ENCODE measurements at places on chromosomes 12 and 14.

DNA sequence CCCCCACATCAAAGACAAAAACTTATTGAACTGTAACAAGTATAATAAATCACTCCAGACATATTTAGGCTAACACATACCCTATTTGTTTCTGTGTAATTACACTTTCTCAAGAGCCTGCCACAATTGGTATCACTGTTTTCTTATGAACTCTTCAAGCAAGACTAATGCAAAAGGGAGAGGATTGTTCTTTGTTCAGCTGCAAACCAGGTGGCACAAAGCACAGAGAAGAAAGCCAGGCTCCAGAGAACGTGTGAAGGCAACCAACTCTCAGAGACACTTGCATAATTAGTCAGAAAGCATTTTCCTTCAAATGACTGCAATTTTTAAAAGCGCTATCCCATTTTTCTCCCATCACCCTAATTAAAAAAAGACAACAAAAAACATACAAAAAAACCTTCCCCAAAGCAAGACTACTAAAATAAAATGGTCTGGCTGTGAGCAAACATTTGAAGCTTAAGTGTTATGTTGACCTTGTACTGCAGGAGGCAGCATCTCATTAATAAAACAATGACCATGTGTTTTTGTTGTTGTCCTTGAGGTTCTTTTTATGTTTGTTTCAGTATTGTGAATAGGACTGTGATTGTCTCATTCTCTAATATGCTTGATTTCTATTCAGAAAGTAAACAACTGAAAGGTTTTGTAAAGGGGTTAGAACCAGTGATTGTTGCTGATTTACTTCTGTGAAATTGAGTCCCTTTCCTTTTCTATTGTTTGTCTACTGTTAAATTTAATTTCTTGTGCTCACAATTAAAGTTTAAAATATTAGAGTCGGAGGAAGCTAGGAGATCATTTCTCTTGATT, 452.7 kb upstream of the PDE3A start:
- no peak for DNase-seq

DNA sequence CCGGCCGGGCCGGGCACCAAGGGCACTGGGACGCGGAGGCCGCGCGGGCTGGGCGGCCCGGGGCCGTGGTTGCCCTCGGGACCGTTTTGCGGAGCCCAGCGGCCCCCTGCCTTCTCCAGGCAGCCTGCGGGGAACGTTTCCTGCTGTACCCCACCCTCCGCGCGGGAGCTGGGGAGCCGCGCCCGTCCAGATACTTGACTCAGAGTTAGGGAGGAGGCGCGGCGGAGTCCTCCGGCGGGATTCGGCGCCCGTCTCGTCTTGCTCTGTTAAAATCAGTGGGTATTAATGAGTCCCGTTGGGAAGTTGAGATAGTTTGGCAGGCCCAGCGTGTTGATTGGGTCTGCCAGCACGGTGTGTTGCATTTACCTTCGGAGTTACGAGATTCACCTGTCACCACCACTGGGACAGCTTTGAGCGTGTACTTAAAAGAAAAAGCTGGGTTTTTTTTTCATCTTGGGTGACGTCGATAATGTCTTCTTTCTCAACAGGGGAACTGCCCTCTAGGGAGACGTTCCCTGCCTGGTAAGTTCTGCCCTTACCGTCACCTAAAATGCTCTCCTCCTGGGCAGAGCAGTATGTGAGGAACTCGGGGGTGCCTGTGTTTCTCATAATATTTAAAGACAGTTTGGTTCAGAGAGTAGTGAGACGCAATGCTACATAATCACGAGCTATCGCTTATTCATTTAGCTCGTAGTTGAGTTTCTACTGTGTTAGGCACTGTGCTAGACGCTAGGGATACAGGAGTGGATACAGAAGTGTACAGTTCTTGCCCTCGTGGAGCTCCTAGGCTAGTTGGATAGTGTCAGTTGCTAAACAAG, 596 bp downstream of the DLST start:
- DNase-seq, result peak; percentile 64

DNA sequence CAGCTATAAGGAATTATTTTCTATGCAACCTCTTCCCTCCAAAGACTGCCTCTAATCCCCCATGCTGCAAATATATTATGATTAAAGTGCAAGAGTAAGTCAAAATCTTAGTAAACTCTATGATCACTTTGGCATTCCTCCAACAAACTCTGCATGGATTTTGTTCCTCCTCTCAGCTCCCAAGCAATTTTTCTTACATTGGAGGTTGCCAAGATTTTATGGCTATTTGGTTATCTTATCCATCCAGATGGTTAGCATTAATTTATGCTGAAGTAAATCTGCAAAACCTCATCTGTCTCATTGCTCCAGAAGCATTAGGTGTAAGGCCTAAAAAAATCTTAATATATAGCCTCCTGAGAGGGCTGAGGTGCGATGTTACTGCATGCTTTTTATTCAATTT, 228.1 kb downstream of the CHST11 start:
- no peak for DNase-seq

GRCh38 chr12:89663577-89664357, 44.9 kb downstream of the ATP2B1 start:
- DNase-seq, result peak; percentile 6

GRCh38 chr12:54606556-54606955, 18.1 kb upstream of the PPP1R1A start:
- no peak for DNase-seq

DNA sequence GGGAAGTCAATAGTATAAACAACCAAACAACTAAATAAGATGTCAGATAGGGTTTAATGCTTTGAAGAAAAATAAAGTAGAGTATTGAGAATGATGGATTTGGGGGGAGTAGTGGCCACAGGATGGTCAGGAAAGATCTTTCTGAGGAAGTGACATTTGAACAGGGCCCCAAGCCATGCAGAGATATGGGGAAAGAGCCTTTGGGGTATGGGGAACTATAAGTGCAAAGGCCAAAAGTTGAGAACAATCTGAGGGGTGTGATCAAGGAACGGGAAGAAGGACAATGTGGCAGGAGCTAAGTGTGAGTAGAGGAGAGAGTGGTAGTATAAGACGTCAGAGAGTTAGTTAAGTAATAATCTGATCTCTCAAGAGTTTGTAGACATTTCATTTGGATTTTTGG, 1.3 kb downstream of the MRPS35 start:
- no peak for DNase-seq

- DNase-seq, result no peak
These were observed 1.4 kb downstream of the EEA1 start for GRCh38 chr12:92927436-92928281.

DNA sequence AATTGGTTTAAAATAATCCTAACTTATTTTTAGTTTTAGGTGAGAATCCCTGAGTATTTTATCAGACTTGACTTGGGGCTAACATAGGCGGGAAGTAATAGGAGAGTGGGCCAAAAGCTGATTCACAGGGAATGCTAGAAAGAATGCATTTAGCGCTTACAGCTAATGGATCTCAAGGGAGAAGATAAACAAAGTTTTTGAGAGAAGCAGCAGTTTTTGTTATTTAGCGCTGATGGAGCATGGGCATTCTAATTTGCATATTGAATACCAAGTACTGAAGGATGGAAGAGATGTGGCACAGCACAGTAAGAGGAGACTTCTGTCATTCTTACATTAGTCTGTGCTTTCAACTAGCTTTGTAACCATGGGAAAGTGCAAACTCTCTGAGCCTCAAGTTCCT, 436.0 kb upstream of the FBXO33 start:
- DNase-seq, result no peak

DNA sequence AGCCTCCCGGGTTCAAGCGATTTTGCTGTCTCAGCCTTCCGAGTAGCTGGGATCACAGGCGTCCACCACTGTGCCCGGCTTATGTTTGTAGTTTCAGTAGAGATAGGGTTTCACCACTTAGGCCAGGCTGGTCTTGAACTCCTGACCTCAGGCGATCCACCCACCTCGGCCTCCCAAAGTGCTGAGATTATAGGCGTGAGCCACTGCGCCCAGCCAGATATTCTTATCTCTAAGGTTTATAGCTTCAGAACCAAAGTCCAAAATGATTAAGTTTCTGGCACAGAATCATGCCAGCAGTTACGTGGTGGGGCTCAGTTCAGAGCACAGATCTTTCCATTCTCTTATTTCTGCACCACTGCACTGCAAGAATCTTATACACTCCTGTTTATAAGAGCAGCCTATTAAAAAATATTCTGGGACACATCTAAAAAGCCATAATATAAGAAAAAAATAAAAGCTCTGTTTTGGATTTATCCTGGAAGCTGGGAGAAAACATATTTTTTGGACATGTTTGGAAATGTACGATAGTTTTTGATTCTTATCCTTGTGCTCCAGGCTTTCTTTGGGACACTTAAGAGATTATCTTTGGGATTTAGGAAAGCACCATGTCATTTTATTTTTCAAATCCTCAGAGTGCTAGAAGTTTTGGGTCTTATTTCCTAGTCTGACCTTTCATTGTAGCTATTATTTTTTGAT, 129.6 kb downstream of the LMNTD1 start:
- DNase-seq, result no peak

DNA sequence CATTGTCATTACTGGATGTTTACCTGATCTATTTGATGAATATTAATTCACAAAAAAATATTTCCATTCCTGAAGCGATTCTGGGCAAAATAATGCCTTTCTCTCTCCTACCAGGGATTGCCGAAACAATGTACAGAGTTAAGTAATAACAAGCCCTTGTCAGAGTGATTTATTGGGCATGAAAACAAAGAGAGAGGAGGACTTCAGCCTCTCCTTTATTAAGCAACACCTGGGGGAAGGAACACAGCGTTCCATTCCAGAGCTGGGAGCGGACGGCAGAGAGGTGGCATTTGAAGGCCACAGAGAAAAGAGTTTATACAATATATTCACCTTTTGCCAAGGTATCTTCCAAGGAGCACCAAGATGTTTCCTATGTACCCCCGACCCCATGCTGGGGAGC, 165.8 kb downstream of the KSR2 start:
- no peak for DNase-seq

DNA sequence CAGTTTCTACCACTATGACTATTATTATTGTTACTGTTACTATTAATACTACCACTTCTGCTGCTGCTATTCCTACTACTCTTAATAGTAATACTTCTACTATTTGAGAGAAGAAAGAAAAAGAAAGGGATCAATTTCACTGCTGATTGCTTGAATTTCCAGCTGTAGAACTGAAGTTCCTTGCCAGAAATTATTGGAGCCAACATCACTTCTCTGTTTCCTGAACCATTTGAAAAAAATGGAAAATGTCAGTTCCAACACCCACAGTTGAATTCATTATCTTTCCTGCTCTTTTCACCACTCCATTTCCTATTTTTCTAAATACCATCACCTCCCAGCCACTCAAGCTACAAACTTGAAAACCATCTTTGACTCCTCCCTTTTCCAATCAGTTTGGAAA, 54.1 kb upstream of the PIK3C2G start:
- DNase-seq, result no peak

GRCh38 chr12:100668945-100669536, 95.6 kb downstream of the GAS2L3 start:
- peak; percentile 57 for DNase-seq

DNA sequence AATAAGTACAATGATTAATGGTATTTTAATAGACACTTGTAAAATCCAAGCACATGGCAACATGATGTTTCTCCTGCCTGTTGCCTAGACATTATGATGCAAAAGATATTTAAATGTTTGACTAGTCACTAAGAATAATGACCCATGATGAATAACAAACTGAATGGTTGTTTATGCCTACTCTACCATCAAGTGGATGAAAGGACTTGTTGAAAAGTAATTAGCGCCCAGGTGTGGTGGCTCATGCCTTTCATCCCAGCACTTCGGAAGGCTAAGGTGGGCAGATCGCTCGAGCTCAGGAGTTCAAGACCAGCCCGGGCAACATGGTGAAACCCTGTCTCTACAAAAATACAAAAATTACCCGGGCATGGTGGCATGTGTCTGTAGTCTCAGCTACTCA, 30.7 kb downstream of the KIF21A start:
- DNase-seq, result no peak

- no peak for DNase-seq
These were observed 179.2 kb downstream of the PTPN11 start for GRCh38 chr12:112597986-112598385.

DNA sequence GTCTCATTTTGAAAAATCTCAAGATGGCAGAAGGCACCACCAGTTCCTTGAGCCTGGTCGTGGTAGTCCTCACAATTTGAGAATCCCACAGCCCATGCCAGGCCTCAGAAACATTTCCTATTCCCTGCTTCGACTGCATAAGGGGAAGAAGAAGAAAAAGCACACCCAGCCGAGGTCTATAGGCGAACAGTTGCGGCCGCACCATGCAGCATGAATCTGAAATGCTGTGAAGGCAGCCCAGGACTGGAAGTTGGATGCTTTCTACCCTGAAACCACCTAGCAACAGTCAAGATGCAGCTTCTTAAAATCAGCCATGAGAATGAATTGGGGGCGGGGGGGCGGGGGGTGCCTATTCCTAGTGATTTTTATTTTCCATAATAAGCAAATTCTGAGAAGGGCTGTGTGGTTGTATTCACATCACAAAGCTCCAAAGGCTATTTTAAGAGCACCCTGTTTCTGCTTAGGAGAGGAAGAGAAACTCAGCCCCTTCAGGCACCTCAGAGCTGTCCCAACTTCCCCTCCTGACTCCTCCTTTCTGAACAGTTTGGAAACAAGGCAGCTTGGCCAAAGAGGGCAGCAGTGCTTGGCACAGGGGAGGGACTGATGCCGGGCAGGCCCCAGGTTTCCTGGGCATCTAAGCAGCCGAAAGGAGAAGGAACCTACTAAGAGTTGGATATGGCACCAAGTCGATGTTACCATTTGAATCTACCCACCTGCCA, 172.5 kb upstream of the FOXN3 start:
- peak; percentile 73 for DNase-seq

DNA sequence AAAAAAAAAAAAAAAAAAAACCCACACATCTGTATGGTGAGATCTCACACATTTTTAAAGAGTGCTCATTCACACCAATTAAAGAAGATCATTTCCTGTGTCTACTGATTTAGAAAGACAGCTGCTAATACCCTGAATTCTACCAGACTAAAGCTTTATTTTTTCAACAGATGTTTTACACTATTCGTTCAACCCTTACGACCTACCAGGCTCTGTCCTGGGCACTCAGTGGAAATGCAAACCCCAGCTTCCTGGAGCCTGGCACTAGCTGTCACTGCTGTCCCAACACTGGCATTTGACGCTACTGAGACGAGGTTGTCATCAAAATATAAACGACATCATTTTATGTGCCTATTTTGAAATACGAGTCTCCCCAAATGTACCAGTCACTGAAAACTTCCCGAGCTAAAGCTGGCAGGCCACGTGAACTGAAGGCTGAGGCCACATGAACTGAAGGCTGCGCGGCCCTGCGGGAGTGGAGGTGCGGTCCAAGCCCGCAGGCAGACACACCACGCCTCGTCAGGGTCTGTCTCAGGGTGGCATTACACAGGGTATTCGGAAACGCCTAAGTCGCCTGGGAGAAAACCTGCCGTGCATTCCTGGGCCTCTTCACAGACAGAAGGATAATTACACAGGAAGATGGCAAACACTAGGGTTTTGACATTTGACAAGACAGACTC, 27.2 kb downstream of the SLC15A4 start:
- DNase-seq, result peak; percentile 69

- no peak for DNase-seq
These were observed 15.4 kb downstream of the C1S start for GRCh38 chr12:7075939-7076338.

DNA sequence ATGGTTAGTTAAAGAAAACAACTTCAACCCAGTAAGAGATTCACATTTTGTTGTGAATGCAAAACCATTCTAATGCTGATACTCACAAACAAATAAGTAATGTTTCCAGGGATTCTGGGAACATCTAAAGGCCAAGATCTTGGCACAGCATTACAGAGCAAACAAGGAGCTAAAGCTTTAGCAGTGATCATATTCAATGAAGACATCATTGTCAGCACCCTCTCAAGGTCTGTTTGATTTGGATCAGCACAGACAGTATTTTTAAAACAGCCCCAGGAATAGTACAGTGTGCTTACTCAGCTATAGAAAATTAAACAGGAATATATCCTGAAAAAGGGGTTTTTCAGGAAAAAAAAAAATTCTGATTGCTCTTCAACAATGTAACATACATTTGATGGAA, 71.4 kb downstream of the TMEM260 start:
- DNase-seq, result no peak

All from germinal center (tissue), 1 donor.